Articular chondrocyte of knee joint (primary cell): ENCODE measurements at places on chromosomes 3 and 15. TPM values are rescaled to one million over a fixed set of nuclear protein-coding genes. Genes with fewer than 3 reads are reported as not detected.

Gene ARPP21
- not detected in 2 replicates for total RNA-seq

Gene LRTM1
- total RNA-seq, result not detected in 2 replicates

Gene MEIS2
- total RNA-seq, result 13.9 and 15.8 TPM in 2 replicates

Gene HYAL1
- 14.5 and 15.5 TPM in 2 replicates for total RNA-seq

Gene PLA2G4D
- total RNA-seq, result not detected in 2 replicates
